NCI-H774 (cell line): ENCODE measurements at places on chromosomes 6 and 20.

DNA sequence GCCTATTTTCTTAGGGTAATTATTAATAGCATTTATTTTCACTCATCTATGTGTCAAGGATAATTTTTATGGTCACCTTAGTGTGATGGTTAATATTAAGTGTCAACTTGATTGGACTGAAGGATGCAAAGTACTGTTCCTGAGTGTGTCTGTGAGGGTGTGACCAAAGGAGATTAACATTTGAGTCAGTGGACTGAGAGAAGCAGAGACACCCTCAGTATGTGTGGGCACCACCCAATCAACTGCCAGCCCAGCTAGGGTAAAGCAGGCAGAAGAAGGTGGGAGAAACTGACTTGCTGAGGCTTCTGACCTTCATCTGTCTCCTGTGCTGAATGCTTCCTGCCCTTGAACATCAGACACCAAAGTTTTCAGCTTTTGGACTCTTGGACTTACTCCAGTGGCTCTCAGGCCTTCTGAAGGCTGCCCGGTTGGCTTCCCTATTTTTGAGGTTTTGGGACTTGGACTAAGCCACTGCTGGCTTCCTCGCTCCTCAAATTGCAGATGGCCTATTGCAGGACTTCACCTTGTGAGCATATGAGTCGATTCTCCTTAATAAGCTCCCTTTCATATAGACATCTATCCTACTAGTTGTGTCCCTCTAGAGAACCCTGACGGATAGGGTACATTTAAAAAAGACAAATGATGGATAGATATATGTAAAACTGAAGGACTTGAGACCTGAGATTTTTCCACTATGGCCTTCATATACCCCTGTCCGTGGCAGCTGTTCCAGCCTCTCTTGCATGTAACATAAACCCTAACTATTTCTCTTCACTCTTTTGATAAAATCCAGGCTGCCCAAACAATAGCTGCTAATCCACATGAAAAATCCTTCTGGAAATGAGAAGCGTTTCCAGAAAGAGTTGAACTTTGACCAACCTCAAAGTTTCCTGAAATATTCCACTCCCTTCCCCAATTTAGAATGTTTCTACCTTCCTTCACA, 62.1 kb upstream of the RGS17 start:
- no peak for DNase-seq

GRCh38 chr6:104862456-104862855, 2.7 kb upstream of the HACE1 start:
- DNase-seq, result no peak

DNA sequence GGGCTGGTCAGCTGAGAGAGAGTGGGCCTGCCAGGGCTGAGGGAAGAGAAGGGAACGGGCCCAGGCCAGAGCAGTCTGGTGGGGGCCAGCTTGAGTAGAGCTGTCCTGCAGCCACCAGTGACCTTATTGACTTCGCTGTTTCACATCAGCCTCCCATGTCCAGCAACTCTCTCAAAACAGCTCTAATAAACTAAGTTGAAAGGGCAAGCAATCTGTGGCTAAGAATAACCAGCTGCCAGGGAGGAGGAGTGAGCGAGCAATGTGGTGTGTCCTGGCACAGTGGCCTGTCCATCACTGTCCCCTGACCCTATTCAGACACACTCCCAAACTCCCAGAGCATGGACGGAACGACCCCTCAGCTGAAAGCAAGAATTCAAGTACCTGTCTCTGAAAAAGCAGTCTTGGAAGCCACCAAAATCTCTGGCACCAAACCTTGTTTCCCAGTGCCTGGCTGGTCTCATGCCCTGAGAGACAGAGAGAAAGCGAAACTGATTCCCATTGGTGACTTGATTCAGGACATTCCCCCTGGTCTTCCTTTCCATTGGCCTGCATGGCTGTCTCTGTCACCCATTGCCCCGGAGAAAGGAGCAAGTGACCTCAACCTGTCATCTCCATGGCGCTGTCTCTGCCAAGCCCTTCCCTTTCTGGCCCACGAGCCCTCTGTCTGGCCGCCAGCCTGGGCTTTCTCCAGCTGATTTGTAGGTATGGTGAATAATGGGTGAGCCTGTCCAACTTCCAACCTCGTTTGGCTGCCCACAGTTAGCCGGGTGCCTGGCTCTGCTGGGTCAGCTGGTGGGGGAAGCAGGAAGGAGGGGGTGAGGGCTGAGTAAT, at the start of gene DDO:
Gene DDO, minus strand, starts transcription at position 490 of the 831 bp plus-strand sequence. CDS start 2,113 bp downstream, outside the sequence.
- peak; percentile 86 for DNase-seq

GRCh38 chr6:79776076-79776475, 144.9 kb downstream of the SH3BGRL2 start:
- DNase-seq, result no peak

GRCh38 chr20:14700639-14700960, 363.2 kb upstream of the FLRT3 start:
- no peak for DNase-seq

DNA sequence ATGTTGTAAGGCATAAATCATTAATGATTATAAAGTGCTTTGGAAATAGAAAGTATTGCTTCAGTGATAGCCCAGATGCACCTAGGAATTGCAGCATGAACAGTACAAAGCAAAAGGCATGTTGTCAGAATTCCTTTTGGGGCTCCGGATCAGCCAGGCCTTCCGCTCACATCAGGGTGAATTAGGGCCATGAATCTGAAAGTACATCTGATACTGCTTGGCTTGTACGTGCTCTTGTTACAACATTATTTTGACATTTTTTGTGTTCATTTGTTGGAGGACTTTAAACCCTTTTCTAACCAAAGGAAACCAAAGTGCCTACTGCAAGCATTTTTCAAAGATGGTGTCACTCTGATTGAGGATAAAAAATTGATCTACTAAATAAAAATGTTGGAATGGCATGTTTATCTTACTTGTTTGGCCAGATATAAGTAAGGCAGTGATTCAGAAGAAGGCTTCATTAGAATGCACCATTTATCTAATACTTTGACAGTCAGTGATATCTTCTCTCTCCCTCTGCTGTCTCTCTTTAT, 1005.6 kb upstream of the FLRT3 start:
- DNase-seq, result no peak

DNA sequence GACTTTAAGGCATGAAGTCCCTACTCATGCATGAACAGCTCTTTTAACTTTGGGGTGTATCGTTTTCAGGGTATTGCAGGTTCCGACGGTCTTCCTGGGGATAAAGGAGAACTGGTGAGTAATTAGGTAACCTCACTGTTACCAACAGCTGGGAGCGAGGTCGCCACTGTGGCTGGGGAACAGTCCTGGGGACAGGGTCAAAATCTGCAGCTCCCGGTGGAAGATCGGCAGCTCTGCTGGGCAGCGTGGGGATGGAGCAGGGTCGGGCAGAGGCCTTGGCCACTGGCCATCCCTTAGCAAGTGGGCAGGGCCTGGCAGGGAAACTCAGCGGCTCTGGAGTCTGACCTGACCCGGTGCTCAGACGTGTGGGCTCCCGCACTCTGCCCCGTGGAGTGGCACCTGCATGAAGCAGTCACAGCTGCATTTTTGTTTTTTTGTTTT, 16.1 kb downstream of the COL9A3 start:
- no peak for DNase-seq

DNA sequence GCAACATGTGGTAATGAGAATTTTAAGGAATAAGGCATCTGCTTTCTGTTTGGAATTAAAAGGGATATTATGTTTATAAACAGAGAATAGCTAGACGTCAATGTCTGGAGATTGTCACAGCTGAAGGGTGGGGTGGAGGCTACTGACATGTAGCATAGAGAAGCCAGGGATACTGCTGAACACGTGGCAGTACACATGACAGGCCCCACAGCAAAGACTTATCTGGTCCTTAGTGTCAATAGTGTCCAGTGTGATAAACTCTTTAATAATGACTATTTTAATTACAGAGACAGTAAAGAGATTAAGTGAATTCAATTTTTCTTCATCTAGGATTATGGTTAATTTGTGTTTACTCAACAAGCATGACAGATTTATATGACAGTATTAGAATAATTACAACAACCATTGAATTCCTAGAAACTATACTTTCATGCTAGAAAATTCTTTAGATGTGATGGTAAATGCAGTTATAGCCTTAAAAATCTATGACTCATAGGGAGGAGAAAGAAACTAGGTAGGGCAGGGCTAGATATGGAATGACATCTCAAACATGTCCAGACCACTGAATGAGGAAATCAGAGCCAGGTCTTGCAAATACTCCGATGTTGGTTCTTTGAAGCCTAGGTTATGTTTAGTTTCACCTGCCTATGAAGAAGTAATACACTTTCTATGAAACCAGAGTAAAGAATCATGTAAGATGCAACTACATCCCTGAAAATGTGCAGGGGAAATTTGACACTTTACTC, 399.5 kb downstream of the PHF3 start:
- DNase-seq, result no peak

- DNase-seq, result no peak
Measured at GRCh38 chr6:28776269-28777146, 147.3 kb downstream of the TRIM27 start.

DNA sequence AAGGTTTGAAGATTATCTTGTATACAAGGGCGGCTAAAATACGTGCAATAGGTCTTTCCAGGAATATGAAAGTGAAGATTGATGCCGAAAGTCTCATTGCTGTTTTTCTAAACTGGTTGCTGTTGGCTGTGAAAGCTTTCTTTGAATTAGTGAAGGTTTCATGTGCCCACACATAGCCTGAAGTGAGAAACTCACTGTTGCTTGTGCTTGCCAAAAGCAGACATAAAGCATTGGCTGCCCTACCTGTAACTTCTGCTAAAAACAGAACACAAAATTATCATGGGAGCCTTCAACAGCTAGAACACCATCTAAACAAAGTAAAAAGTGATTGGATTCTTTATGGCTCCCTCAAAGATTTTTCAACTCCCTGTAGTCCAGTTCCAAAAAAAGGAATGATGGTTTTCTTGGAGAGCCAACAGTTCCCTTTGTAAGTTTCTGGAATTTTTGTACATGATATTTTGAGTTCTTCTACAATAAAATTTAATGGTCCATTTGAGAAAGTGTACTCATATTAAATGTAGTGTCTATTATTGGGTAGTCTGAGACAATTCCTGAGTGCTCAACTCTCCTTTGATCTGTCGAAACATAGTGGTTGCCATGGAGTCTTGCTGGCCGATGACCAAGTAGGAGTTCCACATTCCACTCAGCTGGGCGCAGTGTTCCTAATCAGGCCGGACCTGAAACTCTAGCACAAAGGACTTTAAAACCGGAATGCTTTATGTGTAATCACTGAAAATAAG, 68.5 kb downstream of the PLEKHG1 start:
- peak; percentile 68 for DNase-seq

GRCh38 chr20:1122388-1123315, 4.2 kb downstream of the PSMF1 start:
- peak; percentile 31 for DNase-seq

- no peak for DNase-seq
Measured at GRCh38 chr20:62539198-62540045, 63.6 kb upstream of the GATA5 start.

DNA sequence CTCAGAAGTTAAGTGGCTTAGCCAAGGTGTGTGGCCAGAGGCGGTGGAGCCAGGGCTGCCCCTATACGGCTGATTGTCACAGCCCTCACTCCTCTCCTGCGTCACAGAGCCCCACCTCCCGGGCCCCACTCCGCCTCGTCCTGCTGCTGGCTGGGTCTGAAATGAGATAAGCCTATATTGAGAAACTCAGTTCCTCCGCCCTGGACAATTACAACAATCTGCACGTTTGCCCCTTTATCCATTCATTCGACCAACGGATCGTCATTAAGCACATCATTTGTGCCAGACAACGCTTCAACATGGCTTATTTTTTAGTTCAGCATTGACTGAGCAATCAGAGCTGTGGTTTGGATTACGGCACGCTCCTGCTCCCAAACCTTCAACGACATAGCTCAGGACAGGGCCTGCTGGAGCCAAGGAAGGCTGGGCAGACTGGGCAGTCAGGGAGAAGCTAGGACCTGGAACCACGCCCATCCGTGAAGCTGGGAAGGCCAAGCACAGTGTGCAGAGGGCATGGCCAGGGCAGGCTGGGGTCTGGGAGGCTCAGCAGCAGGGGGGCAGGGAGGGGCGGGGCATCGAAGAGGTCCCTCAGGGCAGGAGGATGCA, 16.6 kb upstream of the EZR start:
- DNase-seq, result no peak

GRCh38 chr6:105794239-105794638, 291.9 kb upstream of the PRDM1 start:
- no peak for DNase-seq

DNA sequence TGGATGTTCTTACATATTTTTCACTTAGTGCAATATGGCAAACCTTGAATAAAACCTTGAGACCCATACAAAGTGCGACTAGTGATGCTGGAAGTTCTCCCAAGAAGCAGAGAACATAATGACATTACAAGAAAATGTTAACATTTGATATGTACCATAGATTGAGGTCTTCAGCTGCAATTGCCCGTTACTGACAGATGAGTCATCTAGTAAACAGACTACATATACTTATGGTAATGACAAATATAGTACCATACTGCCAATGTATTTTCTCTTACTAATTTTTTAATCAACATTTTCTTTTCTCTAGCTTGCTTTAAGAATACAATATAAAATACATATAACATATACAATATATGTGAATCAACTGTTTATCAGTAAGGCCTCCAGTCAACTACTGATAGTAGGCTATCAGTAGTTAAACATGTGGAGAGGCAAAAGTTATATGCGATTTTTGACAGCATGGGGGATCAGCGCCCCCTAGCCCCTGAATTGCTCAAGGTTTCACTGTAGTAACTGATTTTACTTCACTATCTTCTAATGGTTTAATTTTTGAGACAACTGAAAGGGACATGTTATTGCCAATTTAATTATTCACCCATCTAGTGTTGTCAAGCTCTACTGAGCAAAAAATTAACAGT, 166.7 kb upstream of the ADGRB3 start:
- DNase-seq, result no peak

DNA sequence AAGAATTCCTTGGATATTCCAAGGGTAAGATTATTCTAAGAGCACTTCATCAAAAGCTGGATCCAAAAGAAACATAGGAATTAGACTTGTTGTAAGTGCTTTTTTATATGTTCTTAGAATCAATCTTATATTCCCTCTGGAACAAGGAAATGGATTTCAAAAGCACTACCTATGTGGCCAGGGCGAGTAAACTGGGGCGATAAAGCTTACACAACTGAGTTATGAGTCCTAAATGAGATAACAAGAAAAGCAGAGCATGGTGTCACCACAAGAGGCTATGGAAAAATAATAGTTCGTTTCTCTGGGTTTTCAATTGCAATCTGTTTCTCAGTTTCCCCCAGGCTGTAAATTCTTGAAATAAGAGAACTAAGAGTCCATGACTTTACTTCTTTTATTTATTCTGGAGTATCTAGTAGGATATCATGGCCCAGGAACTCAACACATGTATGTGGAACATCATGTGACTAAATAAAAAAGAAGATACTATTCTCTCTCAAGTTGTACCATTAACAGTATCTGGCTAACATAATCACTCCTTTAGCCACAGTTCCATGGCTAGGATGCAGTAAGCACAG, 51.5 kb downstream of the NUDT3 start:
- no peak for DNase-seq

DNA sequence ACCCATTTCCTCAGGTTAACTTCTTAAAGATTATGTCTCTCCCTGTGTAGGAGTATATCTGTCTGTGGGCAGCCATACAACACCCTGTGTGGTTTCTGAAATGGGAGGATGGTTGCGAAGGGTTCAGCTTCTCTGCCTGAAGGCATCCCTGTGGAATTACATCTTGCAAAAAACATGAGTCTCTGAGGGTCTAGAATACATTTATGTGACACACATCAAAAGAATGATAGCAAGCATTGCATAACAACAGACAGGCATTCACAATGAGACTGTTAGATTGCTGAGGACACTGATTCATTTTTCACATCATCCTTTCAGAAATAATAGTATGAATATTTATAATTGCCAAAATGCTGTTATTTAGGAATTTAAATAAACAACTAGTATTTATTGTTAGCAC, 670.9 kb downstream of the HTR1B start:
- DNase-seq, result no peak
